ENCODE measurements at places on chromosomes 12 and 14. TPM values are rescaled to one million over a fixed set of nuclear protein-coding genes. Genes with fewer than 3 reads are reported as not detected.

GRCh38 chr14:71362920-71363584 lies 455.8 kb downstream of the PCNX1 start:
- DNase-seq = no peak

DNA sequence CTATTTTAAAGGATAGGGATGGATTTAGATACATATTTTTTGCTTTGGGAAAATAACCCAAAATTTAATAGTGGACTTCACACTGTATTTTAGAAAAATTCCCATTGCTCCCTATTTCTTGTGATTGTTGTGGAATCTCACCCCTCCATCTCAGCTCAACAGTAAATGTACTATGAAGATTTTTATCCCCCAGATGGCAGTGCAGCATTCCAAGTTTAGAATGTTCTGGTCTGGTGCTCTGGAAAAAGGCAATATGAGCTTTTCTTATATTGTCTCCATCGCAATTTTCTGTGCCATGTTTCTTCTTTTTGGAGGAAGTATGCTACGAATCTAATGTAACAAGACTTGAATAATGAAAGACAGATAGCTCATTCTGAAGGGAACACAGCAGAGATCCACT lies 471.7 kb upstream of the SYT1 start:
- no peak for DNase-seq

- no peak for DNase-seq
These were observed 24.1 kb upstream of the PELI2 start for GRCh38 chr14:56094076-56094475.

DNA sequence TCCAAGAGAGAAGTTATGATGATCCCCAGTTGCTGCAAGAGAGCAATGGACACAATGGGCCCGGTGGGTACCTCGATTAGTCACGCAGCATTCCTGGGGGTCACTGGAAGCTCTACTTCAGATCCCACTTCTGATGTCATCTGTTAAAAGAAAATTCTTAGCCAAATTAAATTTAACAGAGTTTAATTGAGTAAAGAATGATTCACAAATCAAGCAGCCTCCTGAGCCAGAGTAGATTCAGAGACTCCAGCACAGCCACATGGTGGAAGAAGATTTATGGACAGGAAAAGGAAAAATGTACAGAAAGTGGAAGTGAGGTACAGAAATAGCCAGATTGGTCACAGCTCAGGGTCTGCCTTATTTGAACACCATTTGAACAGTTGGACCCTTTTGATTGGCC lies 107.5 kb downstream of the SPTSSA start:
- DNase-seq = no peak

The CCDC60 gene
- total RNA-seq = not detected

The RPL10L gene
- not detected for total RNA-seq

The POP5 gene
- total RNA-seq = 92.4 TPM
